ENCODE measurements at places on chromosomes 5 and 9. TPM values are rescaled to one million over a fixed set of nuclear protein-coding genes. Genes with fewer than 3 reads are reported as not detected.

- no peaks in the 10 kb centered on the region for H3K27me3 ChIP-seq
- DNase-seq: no peak
- no peak overlapping the region for H3K4me3 ChIP-seq
- no peaks in the 10 kb centered on the region for H3K4me1 ChIP-seq
- no peaks in the 10 kb centered on the region for H3K36me3 ChIP-seq
Measured at GRCh38 chr5:149969181-149969930, 8.8 kb downstream of the SLC26A2 start.

GRCh38 chr5:15612915-15613635, 113.1 kb downstream of the FBXL7 start:
- H3K27me3 ChIP-seq: no peaks in the 10 kb centered on the region
- H3K4me1 ChIP-seq: no peaks in the 10 kb centered on the region
- DNase-seq: no peak
- no peak overlapping the region for H3K4me3 ChIP-seq
- H3K36me3 ChIP-seq: no peaks in the 10 kb centered on the region

- H3K4me1 ChIP-seq: no peaks in the 10 kb centered on the region
- H3K4me3 ChIP-seq: no peak overlapping the region
- H3K27me3 ChIP-seq: no peaks in the 10 kb centered on the region
- no peaks in the 10 kb centered on the region for H3K36me3 ChIP-seq
- H3K27ac ChIP-seq: no peak overlapping the region
Measured at GRCh38 chr5:2253040-2253975, 370.6 kb upstream of the IRX4 start.

Gene PALM2AKAP2
- total RNA-seq: 61.1 TPM

DNA sequence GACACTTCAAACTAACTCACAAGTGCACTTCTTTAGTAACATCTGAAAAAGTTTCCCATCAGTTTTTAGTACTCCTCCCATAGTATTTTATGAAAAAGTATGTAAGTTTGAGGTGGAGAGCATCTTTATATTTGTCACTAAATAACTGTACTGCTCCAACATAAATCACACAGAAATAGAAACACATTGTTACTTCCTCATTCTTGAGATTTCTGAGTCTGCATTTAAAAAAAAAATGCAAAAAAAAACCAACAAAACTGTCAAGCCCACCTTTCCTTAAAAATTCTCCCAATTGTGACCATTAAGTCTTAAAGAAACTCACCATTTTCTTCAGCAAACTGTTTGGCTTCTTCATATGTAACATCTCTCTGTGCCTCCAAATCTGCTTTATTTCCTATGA, 18.7 kb downstream of the RAB14 start:
- H3K4me3 ChIP-seq: no peak overlapping the region
- no peak for DNase-seq
- no peak overlapping the region for H3K27ac ChIP-seq
- no peaks in the 10 kb centered on the region for H3K27me3 ChIP-seq
- no peaks in the 10 kb centered on the region for H3K4me1 ChIP-seq
- H3K36me3 ChIP-seq: peaks cover 34% of the 10 kb centered on the region

DNA sequence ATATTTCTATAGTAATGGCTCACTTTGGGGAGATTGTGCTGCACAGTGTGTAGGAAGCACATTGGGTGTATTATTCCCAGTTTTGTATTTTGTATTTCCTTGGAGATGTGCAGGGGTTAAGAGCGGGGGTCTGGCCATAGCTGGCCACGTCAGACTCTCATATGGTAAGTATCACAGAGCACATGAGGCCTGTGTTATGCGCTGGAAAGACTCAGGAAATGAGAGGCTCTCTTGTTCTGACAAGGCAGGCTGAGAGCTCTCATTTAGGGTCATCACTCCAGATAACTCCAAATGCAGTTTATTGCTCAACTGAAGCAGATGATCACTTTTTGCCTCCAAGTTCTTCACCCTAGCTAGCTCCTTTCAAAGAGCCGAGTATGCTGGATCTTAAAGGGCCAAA, 205.7 kb downstream of the NTRK2 start:
- H3K27ac ChIP-seq: peak overlapping the region; percentile 28
- DNase-seq: no peak
- peaks cover 8% of the 10 kb centered on the region for H3K4me1 ChIP-seq

- H3K4me1 ChIP-seq: no peaks in the 10 kb centered on the region
- no peaks in the 10 kb centered on the region for H3K36me3 ChIP-seq
- no peak for DNase-seq
- H3K4me3 ChIP-seq: no peak overlapping the region
Measured at GRCh38 chr9:82308836-82309235, 320.3 kb downstream of the SPATA31D1 start.

Gene NR2F1
- 37.6 TPM for total RNA-seq

- no peaks in the 10 kb centered on the region for H3K27me3 ChIP-seq
- no peaks in the 10 kb centered on the region for H3K36me3 ChIP-seq
- H3K4me1 ChIP-seq: no peaks in the 10 kb centered on the region
- no peak overlapping the region for H3K27ac ChIP-seq
- no peak overlapping the region for H3K4me3 ChIP-seq
- DNase-seq: no peak
Measured at GRCh38 chr9:135979547-135980166, 18.5 kb upstream of the UBAC1 start.

DNA sequence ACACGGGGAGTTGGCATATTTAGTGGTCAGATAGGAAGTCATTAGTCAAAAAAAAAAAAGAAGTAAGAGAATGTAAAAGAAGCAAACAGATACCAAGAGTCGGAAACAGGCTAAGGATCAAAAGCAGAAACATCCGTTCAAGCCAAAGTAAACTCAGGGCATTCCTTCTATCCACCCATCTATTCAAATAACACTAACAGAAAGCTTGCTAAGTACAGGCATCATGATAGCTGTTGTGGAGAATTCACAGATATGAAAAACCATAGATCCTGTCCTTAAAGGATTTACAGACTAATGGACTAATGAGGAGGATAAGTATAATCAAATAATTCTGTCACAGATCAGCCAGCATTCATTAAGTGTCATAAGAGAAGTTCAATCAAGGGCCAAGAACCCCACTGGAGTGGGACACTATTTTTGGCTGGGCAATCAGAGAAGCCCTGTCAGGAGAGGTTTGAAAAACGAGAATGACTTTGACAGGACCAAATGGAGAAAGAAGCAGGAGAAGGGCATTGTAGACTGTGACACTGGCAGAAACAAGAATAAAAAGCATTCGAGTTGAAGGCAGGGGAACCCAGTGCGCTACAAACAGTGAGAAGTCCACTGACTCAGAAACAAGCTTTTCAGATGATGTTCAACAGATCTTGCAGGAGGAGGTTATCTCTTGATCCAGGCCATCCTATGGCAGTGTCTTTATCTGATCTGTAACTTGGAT, 154.2 kb upstream of the TSLP start:
- no peaks in the 10 kb centered on the region for H3K36me3 ChIP-seq
- DNase-seq: no peak
- no peaks in the 10 kb centered on the region for H3K27me3 ChIP-seq
- H3K4me3 ChIP-seq: no peak overlapping the region

Gene PCDHA5
- total RNA-seq: 0.16 TPM

DNA sequence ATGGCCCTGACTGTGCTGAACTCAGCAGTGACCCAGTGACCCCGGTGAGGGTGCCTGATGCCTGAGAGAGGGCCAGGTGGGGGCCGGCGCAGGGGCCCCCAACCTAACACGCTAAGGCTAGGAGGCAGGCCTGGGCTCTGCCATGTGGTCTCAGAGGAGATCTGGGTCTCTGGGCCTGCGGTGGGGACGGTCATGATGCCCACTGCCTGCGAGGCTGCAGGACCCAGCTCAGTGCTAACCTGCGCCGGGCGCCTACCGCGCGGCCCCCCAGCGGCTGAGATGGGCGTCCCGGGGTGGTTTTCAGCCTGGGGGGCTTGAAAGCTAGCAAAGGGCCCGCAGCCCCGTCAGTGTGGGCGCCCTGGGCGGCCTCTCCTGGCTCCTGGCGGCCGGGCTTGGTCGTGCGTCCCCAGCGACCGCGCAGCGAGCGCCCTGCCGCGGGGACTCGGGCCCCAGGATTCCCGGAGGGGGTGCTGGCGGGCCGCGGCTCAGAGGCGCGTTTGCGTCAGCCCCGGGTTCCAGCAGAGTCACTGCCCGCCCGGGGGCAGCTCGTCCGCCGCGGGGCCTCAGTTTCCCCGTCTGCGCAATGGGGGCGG, 2.5 kb downstream of the EGFL7 start:
- peaks cover 21% of the 10 kb centered on the region for H3K4me1 ChIP-seq
- H3K4me3 ChIP-seq: peak overlapping the region; percentile 56
- H3K27me3 ChIP-seq: no peaks in the 10 kb centered on the region
- H3K27ac ChIP-seq: peak overlapping the region; percentile 77

DNA sequence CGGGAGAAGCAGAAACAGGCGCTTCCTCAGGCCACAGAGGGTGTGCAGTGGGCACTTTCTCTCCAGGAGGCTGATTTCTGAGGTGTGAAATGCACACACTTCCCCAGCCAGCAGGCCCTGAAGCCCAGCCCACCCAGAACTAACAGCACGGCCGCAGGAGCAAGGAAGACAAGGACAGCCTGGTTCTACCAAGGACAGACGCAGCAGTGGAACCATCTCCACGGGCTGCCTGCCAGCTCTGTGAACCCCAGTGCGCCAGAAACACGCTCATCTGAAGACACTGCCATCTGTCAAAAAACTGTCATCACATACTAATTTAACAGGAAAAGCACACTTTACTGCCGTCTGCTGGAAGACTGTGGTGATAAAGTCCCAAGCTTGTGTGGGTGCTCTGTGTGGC, 40.7 kb downstream of the MAPK9 start:
- peaks cover 53% of the 10 kb centered on the region for H3K36me3 ChIP-seq
- H3K27ac ChIP-seq: no peak overlapping the region
- no peak for DNase-seq
- H3K27me3 ChIP-seq: no peaks in the 10 kb centered on the region

Gene WDR36
- total RNA-seq: 10.5 TPM

Gene DND1
- 0.51 TPM for total RNA-seq

GRCh38 chr9:128091144-128091543, 23.1 kb downstream of the SLC25A25 start:
- H3K27me3 ChIP-seq: no peaks in the 10 kb centered on the region
- H3K4me3 ChIP-seq: peak overlapping the region; percentile 3
- DNase-seq: peak; percentile 83
- no peaks in the 10 kb centered on the region for H3K36me3 ChIP-seq
- peaks cover 54% of the 10 kb centered on the region for H3K4me1 ChIP-seq

Gene LHX6
- total RNA-seq: 3.2 TPM

GRCh38 chr5:131258733-131259132, 5.1 kb upstream of the CDC42SE2 start:
- H3K4me1 ChIP-seq: peaks cover 4% of the 10 kb centered on the region
- DNase-seq: no peak
- no peak overlapping the region for H3K27ac ChIP-seq
- no peak overlapping the region for H3K4me3 ChIP-seq
- no peaks in the 10 kb centered on the region for H3K36me3 ChIP-seq
- H3K27me3 ChIP-seq: no peaks in the 10 kb centered on the region

Measured in right atrium auricular region (tissue), 2 donors.